ENCODE measurements at places on chromosomes 2 and 18.

- no peak for DNase-seq
Measured at GRCh38 chr2:168601741-168602140, 145.7 kb downstream of the CERS6 start.

- DNase-seq: no peak
Measured at GRCh38 chr18:46424898-46425297, 232.1 kb downstream of the LOXHD1 start.

GRCh38 chr2:133438026-133438425 lies 130.2 kb downstream of the NCKAP5 start:
- DNase-seq: no peak

DNA sequence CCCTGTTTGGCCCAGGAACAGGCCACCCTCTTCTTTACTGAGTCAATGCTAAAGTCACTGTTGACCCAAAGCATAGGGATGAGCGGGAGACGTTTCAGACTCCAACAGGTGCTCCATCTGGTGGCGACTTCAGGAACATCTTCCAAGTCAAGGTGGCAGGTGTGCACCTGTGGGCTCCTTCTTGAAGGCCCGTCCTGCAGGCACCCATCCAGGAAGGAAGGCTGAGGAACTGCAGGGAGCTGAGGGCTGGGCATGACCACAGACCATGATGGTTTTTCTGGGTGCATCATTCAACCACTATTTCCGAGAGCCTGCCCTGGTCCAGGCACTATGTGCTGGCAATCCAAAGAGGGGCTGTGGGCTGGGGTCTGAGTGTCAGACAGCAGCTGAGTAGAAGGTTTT lies 142.8 kb downstream of the NDUFA10 start:
- DNase-seq: peak; percentile 46

GRCh38 chr2:153386481-153386897 lies 92.1 kb downstream of the RPRM start:
- DNase-seq: no peak

GRCh38 chr18:8142932-8143331 lies 466.3 kb upstream of the RAB12 start:
- DNase-seq: no peak

All from CD4-positive, alpha-beta T cell (primary cell).